Myometrial cell (primary cell): ENCODE measurements at places on chromosomes 11 and 22. TPM values are rescaled to one million over a fixed set of nuclear protein-coding genes. Genes with fewer than 3 reads are reported as not detected.

Gene DSCAML1
- not detected in 2 replicates for total RNA-seq

Gene ANGPTL5
- not detected in 2 replicates for total RNA-seq

Gene TBC1D22A
- total RNA-seq = 16.4 and 16.5 TPM in 2 replicates

Gene OR9I1
- not detected in 2 replicates for total RNA-seq

Gene C1QTNF4
- total RNA-seq = 2.6 and 3.2 TPM in 2 replicates

Gene SSTR3
- total RNA-seq = 0.29 TPM in 1 of 2 replicates, not detected in the other

Gene DEFB131B
- total RNA-seq = not detected in 2 replicates

Gene HOATZ
- total RNA-seq = not detected in 2 replicates

Gene OR5L2
- not detected in 2 replicates for total RNA-seq

Gene VSIG10L2
- total RNA-seq = not detected in 2 replicates

Gene TUBA8
- 0.18 TPM in 1 of 2 replicates, not detected in the other for total RNA-seq

Gene MMP13
- total RNA-seq = not detected in 2 replicates

Gene EIF3L
- 369 and 415 TPM in 2 replicates for total RNA-seq

Gene HORMAD2
- total RNA-seq = not detected in 2 replicates

Gene OVOL1
- not detected in 2 replicates for total RNA-seq

Gene OR4D5
- total RNA-seq = not detected in 2 replicates

Gene SCO2
- total RNA-seq = 0.58 and 1.4 TPM in 2 replicates

Gene TRIM29
- 6.3 TPM in 1 of 2 replicates, not detected in the other for total RNA-seq

Gene GLYATL1B
- not detected in 2 replicates for total RNA-seq

Gene SYT7
- 1.6 and 1.7 TPM in 2 replicates for total RNA-seq

Gene ELMOD1
- 0.29 and 1.4 TPM in 2 replicates for total RNA-seq

Gene VPREB1
- not detected in 2 replicates for total RNA-seq

Gene PLAAT5
- total RNA-seq = not detected in 2 replicates

Gene RAG2
- total RNA-seq = not detected in 2 replicates

Gene LDHAL6A
- not detected in 2 replicates for total RNA-seq

Gene SLCO2B1
- not detected in 2 replicates for total RNA-seq

Gene C22orf42
- not detected in 2 replicates for total RNA-seq

Gene MS4A12
- total RNA-seq = not detected in 2 replicates

Gene GAL
- total RNA-seq = 2.3 and 3.5 TPM in 2 replicates

Gene ARL2
- total RNA-seq = 128 and 169 TPM in 2 replicates

Gene CCDC157
- total RNA-seq = 6.3 and 8.3 TPM in 2 replicates

Gene PGA5
- total RNA-seq = not detected in 2 replicates

Gene CTSC
- total RNA-seq = 314 and 340 TPM in 2 replicates

Gene F2
- total RNA-seq = not detected in 2 replicates

Gene KDM4E
- total RNA-seq = not detected in 2 replicates

Gene ALX4
- total RNA-seq = not detected in 2 replicates

Gene WNT11
- total RNA-seq = not detected in 2 replicates

Gene GLYAT
- not detected in 2 replicates for total RNA-seq

Gene DRICH1
- total RNA-seq = not detected in 2 replicates
